ENCODE measurements at places on chromosomes 3 and 15.

- DNase-seq = peak; percentile 85
Measured at GRCh38 chr3:29758434-29759322, 477.8 kb downstream of the RBMS3 start.

DNA sequence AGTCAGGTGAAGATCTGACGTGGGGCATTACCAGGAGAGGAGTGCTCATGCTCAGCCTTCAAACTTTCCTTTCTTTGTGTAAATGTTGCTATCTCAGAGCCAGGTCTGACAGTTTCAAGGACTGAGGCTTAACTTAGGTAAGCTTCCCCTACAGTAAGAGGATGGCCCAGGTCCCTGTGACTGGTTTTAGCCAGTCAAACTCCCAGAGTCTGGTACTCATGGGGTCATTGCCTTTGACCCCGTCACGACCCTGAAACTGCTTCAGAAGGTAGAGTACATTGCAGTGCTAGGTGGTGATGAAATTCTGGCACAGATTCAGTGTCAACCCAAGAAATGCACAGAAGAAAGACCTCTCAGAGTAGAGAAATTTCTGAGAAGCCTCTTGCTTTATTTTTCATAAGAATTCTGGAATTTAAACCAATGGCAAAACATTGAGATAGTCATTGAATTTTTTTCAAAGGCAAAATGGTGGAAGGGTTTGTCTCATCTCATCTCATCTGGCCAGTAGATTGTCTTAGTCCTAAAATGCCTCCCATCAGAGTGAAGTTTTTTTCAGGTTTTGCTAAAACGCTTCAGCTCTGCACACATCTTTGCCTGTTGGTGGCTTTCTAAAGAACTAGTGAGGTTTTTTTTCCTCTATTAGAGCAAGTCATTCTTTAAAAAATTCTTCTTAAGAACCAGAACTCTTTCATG, 23.1 kb downstream of the ZBTB38 start:
- no peak for DNase-seq

DNA sequence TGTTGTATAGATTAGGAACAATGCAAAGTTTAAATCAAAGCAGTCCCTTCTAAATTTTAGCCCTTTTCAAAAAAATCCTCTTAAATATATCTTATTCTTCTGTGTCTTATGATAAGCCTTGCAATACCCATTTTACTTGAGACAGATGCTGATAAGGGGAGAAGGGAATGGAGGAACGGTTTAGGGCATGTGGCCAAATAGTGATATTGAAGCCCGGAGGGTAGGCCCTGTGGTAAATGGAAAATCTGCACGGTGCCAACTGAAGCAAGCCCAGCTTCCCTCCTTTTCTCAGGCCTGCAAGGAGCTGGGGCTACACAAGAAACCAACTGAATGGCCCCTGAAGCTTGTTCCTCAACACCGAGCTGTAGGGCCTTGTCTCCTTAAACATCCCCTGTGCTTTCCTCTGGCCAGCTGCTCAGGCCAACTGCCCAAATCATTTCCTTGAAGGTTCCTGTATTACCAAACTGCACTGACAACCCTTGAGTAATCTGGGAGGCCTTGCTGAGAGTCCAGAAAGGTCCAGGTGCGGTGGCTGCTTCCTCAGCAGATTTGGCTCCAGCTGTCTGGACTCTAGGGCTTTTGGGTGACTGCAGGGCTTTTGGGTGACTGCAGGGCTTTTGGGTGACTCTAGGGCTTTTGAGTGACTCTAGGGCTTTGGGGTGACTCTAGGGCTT, 67.2 kb downstream of the NCEH1 start:
- DNase-seq = no peak

GRCh38 chr3:55165278-55165677, 237.4 kb upstream of the LRTM1 start:
- no peak for DNase-seq

DNA sequence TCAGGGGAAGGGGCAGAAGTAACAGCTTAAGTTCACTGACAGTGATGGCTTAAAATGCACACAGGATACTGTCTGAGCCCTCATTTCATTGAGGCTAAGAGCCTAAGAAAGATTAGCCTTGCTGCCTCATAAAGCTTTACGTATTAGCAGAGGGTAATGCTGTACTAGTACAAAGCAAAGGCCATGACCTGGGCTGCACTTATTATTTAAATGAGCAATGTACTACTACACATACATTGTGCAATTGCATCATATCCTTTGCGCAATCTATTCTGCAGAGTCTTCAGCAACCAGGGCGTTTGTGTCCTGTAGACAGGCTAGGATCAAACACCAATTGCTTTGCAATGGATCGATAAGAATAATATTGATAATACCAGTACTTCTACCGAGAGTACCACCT, 221.8 kb downstream of the TPRG1 start:
- DNase-seq = peak; percentile 1

GRCh38 chr15:38504680-38505467, 50.9 kb downstream of the FAM98B start:
- DNase-seq = no peak

GRCh38 chr15:70068783-70069565, 28.7 kb downstream of the TLE3 start:
- no peak for DNase-seq

DNA sequence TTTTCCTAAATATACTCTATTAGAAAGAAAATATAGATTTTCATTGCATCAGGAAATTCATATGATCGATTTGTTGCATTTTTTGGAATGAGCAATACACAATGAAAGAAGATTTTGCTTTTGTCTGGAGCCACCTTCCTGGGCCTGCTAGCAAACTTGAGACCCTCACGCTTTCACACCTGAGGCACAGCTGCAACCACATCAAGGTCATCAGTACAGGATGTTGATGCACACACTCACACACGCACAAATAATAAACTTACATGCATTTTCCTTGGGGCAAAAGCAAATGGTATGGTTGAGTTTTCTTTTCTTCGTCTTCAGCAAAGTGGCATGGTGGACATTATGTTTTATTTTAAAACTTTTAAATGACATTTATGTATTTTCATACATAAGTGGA, 64.8 kb upstream of the SATB1 start:
- DNase-seq = no peak

DNA sequence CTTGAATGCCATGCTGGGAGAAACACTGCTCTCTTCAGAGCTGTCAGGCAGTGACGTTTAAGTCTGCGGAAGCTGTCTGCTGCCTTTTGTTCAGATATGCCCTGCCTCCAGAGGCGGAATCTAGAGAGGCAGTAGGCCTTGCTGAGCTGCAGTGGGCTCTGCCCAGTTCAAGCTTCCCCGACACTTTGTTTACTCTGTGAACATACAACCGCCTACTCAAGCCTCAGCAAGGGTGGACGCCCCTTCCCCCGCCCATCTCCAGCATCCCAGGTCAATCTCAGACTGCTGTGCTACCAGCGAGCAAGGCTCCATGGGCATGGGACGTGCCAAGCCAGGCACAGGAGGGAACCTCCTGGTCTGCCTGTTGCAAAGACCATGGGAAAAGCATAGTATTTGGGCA, 99.7 kb downstream of the TAFA4 start:
- no peak for DNase-seq

- DNase-seq = no peak
Measured at GRCh38 chr15:80800067-80800466, 20.9 kb downstream of the CEMIP start.

DNA sequence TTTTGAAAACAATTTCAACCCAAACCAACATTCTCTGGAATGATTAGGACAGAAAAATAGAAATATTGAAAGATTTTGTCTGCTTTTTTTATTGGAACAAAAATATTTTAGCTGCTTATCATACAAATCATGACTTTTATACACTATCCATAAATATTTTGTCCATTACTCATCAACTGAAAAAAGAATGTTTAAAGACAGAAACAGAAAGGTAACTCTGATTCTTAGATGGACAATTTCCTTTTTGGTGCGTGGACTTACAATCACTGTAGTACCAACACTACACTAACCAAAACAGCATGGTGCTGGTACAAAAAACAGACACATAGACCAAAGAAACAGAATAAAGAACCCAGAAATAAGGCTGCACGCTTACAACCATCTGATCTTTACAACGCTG, 582.8 kb upstream of the CCDC54 start:
- peak; percentile 52 for DNase-seq

- no peak for DNase-seq
Measured at GRCh38 chr3:31462050-31462569, 70.6 kb upstream of the STT3B start.

DNA sequence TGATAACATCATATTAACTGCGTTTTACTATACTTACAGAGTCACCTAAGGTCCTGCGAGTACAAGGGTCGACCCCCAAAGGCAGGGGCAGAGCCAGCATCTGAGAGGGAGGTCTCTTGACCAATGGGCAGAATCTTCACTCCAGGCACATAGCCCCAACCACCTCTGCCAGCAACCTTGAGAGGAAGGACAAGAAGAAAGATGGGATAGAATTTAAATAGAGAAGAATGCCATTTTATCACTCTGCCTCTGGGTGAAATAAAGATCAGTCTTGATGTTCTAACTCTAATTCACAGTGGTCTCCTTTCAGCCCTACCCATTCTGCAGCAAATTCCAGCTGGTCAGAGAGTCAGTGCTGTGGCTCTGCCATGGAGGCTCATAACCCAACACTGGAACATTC, 26.5 kb downstream of the KNG1 start:
- no peak for DNase-seq

DNA sequence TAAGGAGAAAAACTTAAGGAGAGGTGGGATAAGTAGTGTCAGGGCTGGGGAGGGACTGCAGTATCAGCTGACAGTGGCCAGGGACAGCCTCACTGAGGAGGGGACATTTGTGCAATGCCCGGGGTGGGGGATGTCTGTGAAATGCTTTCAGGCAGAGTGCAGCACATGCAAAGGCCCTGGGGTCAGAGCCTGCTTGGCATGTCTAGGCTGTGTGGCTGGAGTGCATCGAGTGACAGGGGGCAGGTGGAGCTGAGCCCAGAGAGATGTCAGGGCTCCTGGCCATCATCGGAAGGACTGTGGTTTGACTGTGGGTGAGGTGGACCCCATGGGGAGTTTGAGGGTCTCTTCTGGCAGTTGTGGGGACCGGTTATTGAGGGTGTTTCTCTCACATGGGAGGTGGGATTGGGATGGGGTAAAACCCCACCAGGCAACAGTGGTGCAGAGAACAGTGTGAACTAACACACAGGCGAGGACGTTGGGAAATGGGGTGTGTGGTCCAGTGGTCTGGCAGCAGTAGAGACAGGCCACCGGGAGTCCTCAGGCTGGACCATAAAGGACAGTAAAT, 61.2 kb downstream of the FBLN2 start:
- DNase-seq = no peak

DNA sequence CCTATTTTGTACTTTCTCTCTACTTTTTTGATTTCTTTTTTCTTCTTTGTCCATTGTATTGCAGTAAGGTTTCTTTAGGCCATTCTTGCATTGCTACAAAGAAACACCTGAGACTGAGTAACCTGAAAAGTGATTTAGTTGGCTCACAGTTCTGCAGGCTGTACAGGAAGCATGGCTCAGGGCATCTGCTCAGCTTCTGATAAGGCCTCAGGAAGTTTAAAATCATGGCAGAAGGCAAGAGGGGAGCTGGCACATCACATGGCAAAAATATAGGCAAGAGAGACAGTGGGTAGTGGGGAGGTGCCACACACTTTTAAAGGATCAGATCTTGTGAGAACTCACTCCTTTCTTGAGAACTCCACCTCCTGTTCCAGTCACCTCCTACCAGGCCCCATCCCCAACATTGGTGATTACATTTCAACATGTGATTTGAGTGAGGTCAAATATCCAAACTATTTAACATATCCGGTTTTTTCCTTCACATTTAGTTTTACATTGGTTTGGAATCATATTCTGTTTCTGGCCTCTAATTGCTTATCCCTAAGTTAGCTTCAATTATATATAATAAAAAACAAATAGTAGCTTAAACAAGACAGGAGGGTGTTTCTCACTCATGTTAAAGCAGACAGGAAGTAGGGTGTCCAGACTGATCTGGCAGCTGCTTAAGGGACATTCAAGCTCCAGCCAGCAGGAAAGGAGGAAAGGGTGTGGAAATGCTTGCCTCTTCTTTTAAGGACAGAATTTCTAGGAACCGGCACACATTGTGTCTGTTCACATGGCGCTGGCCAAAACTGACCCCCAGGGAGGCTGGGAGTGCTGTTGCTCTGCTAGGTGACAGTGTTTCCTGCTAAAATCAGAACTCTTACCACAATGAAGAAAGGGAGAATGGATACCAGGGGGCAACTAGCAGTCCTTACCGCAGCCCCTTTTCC, 28.8 kb upstream of the SKOR1 start:
- no peak for DNase-seq

DNA sequence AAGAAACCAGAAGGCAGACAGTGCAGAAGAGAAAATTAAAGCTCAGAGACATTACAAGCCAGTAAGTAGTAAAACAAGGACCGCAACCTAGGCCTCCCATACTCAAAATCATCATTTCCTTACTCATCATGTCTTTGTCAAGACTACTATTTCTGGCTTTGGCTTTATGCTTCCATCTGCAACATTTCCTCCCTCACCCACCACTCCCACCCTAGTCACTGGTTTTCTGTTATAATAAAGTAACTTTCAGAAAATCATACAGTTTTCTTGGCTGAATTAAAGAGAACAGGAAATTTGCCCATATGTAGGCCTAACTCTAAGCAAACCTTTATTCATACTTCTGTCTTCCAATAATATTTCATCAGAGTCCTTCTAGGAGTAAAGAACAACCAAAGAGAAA, 247.6 kb upstream of the RORA start:
- no peak for DNase-seq

DNA sequence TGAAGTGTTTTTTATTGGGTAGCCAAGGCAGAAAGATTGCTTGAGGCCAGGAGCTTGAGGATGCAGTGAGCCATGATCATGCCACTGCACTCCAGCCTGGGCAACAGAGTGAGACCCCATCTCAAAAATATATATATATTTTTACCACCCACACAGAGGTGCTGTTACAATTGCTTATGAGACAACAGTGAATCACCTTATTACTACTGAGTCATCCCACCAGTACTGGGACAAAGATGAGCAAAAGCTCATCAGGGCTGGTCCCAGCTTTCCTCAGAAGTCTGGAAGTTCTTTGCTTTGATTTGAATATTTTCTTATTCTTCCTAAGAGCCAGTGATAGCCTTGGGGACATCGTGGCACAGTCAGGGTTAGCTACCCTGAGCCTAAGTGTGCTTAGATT, 207.7 kb downstream of the SOX2 start:
- DNase-seq = peak; percentile 10

DNA sequence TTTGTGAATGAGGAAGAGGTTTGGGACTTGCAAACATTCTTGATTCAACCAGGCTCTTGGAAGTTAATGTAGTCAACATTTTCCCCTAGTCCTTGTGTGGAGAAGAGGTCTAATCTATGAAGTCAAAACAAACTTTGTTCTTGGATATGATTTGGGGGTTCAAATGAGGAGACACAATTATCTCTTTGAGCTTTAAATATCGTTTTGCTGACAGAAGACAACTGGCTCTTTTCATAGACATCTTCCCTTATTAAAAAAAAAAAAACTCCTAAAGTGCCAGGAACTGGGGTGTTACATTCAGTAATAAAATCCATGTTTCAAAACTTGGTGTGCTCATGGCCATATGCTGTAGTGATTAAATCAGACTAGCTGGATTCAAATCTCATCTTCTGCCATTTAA, 345.3 kb upstream of the ICE2 start:
- no peak for DNase-seq

- no peak for DNase-seq
Measured at GRCh38 chr3:67421912-67422311, 232.5 kb downstream of the SUCLG2 start.

Data from fibroblast of skin of back (primary cell).